ENCODE measurements at places on chromosomes 13 and 19.

DNA sequence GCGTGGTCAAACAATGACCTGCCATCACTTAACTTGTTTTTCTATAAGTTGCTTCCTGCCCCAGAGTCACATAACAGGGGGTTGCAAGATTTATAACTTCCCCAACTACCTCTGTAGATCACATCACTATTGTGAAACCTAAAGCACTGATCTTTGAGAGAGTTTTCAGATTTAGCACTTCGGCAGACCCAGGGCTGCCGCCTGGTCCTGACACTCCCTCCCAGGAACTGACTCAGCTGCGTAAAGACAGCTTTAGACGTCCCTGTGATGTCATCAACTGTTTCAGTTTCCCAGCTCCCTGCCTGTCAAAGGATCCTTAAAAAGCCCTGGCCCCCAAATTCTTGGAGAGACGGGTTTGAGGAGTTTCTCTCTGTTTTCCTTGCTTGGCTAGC is 33.3 kb downstream of the IGFL2 start:
- DNase-seq: no peak

- DNase-seq: no peak
Observed at GRCh38 chr13:75550159-75550567, 572 bp downstream of the UCHL3 start.

- no peak for DNase-seq
Observed at GRCh38 chr19:4969292-4969771, 419 bp downstream of the KDM4B start.

GRCh38 chr19:28846094-28846812 is 366.7 kb downstream of the UQCRFS1 start:
- no peak for DNase-seq

- DNase-seq: no peak
Observed at GRCh38 chr13:51523082-51523518, 61.2 kb upstream of the WDFY2 start.

GRCh38 chr13:95279016-95279415 is 22.2 kb downstream of the ABCC4 start:
- DNase-seq: no peak

DNA sequence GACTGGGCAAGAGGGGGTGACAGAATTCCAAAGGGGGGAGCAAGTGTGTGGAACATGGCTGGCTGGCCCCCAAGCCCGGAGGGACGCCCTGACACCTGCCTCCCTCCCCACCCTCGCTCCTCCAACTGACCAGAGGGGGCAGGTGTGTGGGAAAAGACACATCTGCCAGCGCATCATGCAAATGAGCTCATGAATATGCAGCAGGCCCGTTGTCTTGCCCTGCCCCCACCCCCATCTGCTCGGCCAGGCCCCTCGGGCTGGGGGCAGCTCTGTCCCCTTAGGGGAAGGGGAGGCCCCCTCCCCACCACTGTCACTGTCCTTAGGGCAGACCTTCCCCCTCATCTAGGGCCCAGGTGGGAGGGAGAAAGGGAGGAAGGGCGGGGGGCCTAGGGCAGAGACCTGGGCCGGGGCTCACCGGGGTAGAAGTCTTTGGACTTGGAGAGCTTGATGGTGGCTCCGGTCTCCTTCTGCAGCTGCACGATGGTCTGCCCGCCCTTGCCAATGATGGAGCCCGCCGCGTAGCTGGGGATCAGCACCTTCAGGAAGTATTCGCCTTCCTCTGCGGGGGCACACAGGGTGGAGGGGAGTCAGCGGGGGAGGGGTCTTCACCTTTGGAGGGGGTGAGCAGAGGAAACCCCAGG is 12.9 kb downstream of the NOVA2 start:
- no peak for DNase-seq

DNA sequence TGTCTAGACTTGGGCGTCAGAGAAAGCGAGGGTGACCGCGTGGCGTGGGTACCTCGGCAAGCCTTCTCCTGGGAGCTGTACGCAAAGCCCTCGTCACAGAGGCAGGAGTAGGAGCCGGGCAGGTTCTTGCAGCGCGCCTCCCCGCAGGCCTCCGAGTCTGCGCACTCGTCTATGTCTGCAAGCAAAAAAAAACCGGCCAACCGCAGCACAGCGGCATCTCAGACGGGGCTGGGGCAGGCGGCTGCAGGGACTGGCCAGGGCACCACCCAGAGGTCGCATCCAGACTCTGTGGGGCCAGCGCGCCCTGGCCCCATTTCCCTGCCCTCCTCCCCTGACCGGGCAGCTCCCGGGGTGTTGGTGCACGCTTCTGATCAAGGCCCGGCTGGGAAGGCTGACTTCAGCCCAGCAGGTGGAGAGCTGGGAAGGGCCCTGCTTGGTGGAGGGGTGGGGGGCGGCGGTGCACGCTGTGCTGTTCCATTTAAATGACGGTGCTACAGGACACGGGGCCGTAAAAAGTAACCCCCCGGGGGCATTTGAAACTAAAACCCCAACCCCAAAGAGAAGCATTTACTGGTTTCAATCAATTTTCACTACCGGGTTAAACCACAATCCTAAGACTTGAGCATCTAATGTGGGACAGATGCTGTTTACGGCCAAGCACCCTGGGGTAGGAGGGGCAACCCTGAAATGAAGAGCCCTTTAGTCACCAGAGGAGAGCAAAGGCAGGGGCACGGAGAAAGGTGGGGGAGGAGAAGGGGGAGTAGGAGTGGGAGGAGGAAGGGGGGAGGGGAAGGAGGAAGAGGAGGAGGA is 28.2 kb downstream of the GAS6 start:
- peak; percentile 90 for DNase-seq

- DNase-seq: no peak
Observed at GRCh38 chr13:51921790-51922740, 60.3 kb downstream of the CCDC70 start.

- no peak for DNase-seq
Observed at GRCh38 chr13:110820322-110820721, 94.5 kb downstream of the ANKRD10 start.

- DNase-seq: no peak
Observed at GRCh38 chr13:42671502-42671901, 97.5 kb downstream of the TNFSF11 start.

DNA sequence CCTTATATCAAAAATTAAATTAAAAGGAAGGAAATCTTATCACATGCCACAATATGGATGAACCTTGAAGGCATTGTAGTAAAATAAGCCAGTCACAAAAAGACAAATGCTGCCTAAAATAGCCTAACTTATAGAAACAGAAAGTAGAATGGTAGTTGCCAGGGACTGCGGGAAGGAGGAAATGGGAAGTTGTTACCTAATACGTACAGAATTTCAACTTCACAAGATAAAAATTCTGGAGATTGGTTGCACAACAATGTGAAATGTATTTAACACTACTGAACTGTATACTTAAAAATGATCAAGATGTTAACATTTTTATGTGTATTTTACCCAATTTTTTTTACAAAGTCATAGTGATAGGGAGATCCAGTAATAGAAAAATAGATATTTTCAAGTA is 10.2 kb upstream of the N4BP2L2 start:
- no peak for DNase-seq

Measured in NCI-H1694 treated with DMSO at 0.1 percent for 48 hours (cell line).